ENCODE measurements at places on chromosomes 2 and 18.

DNA sequence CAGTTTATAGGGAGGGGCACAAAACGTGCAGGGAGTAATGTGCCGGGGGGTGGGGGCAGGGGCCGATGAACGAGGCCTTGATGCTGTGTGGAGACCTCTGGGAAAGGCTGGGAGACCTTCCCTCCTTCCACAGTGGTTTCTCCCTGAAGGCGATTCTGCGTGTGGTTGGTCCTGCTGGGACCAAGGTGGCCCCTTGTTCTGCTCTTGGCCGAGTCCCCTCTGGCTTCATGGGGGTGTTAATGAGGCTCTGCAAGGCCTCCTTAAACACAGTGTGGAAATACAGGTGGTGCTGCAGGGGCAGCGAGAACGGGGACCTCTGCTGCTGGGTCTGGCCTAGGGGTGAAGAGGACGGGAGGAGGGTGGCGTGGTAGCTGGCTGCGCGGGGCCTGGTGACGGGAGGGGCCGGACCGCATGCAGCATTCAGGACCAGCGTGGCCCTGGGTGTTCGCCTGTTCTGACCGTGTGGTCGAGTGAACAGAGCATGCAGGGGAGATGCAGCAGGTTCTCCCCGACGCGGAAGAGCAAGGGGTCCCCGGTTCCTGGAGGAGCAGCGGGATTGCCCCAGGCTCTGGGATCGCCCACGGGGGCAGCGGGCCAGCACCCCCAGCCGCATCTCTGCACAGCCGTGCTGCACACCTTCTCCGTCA is 42.1 kb upstream of the KCNG2 start:
- DNase-seq, result no peak

GRCh38 chr2:191222507-191222906 is 22.7 kb upstream of the MYO1B start:
- no peak for DNase-seq

GRCh38 chr2:57987835-57988573 is 58.6 kb upstream of the VRK2 start:
- no peak for DNase-seq

- DNase-seq, result no peak
Measured at GRCh38 chr2:111898703-111899514, 502 bp downstream of the MERTK start.

GRCh38 chr2:99961196-99961913 is 181.0 kb downstream of the AFF3 start:
- DNase-seq, result no peak

DNA sequence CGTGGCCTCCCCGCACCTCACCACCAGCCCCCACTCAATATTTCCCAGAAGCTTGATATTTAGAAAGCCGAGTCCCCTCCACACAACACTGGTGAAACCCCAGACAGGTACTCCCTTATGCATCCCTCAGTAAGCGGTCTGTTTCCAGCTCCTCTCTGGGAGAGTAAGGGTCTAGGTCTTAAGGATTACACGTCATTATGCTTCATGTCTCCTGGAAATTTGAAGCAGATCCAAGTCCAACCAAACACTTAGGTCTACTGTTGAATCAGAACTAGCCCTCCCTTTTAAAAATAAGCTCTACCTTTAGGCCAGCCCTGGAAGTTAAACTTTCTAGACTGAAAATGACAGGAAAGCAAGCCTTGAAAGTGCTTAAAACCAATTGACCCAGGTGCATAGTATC is 1.5 kb upstream of the OST4 start:
- DNase-seq, result no peak

GRCh38 chr18:69580107-69580506 is 179.4 kb downstream of the DOK6 start:
- no peak for DNase-seq

DNA sequence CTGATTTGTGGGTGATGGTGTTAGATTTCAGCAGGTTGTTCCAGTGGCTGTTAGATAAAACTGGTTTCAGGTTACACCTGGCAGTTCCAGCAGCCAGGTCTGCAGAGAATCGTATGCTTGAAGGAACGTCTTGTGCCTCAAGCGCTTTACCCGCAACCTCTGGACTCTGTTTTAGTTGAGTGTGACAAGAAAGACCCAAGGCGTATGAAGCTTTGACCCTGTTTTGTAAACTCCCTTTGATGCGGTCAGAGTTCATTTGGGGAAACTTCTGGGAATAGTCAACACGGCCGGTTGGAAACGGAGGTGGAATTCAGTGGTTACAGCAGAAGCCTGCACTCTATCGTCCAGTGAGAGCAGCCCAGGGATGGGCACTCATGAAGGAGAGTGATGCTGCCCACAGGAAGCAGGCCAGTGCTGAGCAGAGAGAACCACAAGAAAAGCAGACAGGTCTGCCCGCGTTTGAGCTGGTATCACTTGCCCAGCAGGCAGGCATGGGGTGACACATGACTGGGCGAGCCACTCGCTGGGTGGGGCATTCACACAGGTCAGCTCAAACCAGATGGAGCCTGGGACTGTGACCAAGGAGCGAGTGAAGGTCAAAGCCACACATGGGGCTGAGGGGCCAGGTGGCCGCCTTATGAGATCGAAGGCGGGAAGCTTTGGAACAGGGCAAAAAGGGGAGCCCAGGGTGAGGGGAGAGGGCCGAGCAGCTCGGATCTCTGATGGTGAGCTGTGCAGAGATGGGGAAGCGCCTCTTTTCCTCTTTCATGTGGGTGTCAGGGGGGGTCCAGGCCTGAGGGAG is 99.6 kb upstream of the MBOAT2 start:
- no peak for DNase-seq

DNA sequence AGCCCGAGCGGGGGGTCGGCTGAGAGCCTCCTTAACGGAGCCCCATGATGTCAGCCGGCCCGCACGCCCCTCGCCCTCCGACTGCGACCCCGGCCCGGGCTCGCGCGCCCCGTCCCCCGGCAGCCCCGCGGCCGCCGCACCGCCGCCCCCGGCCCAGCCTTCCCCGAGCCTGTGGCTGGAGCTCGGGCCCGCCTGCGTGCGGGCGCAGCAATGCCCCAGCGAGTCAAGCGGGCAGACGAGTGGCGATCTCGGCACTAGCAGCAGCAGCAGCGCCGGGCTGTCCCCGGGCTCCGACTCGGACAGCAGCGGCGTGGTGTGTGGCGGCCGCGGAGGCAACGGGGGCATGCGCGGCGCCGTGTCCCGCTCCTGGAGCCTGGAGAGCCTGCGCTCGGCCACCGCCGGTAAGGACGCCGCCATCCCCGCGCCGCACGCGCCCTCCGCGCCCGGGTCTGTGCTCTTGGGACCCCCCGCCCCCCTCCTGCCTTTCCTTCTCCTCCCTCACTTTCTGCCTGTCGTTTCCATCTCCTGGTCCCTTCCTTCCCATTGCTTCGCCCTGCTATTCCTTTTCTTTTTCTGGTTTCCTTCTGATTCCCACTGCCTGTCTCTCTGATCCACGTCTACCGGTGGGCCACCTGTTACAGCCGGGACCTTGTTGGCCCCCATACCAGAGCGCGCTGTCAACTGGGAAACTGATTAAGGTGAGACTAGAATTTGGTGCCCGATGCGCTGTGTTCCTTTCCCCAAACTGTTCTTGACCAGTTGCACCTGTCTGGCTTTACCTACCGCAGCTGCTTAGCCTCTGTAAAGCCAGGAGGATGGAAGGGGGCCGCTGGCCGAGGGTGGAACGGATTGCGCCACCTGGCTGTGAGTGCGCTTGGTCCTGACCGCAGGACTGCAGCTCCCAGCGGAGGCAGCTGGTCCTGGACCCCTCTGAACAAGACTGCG is 127.4 kb downstream of the ARHGEF4 start:
- DNase-seq, result no peak

DNA sequence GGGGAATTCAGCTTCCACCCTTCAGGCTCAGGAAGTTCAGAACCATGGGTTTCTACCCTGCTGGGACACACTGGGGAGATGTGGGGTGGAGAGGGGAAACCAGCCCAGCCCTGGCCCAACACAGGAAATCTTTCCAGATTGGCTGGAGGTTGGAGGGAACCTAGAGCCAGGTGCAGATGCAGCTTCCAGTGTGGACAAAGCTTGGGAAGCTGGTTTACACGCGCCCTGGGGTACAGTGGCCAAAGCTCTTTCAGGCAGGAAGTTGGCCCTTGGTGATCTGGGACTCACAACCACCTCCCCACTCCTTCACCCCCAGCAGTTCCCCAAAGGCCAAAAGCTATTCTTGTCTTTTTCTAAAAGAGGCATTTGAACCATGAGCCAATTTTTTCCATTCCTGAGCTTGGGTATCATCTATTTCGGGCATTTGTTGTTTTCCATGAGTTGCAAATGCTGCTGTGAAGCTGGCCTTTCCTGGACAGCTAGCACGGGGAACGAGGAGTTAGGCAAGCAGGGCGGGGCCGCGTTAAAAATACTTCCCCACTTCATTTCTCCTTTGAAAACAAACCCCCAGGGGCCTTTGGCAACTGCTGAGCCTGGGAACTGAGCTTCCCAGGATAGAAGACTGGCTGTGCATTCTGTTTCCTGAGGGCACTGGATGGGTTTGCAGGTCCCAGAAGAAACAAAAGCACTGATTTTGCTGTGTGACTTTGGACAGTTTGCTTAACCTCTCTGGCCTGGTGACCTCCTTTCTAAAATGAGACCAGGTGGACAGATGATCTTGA is 3.1 kb upstream of the ARID5A start:
- no peak for DNase-seq

GRCh38 chr2:174563530-174564282 is 33.9 kb downstream of the WIPF1 start:
- no peak for DNase-seq

DNA sequence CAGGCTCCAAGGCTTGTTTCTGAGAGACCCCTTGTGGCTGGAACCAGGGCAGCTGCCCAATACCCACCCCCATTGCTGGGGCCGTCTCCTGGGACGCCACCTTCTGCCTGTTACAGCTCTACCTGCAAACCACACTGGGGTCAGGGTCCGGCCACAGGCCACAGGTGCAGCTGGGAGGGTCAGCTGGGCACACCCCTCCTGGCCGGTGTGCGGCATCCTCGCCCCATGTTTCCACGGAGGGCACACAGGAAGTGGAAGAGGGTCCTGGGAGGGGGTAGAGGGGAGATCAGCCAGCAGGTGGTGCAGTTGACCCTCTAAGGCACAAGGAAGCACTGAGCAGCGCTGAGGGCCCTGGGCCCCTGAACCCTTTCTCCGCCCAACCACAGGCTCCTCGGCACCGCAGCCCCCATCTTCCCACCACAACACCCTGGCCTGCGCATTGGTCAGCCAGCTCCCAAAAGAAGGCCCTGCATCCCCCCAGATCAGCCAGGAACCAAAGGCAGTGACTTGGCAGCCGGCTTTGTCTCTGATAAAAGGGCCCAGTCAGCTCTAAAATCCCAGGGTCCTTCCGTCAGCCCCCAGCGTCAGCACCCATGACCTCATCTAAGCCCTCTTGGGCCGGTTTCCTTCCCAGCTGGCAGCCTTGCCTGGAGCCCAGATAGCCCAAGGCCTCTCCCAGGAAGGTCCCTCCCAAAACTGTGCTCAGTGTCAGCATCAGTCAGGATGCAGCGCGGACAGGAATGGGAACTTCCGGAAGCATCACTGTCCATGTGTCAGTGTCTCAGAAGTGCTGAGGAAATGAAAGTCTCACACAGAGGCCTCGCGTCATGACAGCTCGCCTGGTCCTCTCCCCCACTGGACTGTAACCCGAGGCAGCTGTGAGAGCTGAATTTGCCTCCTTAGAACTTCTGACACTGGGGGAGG is 1.7 kb downstream of the ERFE start:
- no peak for DNase-seq

- DNase-seq, result no peak
Measured at GRCh38 chr18:59918320-59918755, 18.5 kb downstream of the PMAIP1 start.

- DNase-seq, result no peak
Measured at GRCh38 chr2:233655043-233655442, 16.7 kb upstream of the UGT1A9 start.

- DNase-seq, result no peak
Measured at GRCh38 chr2:70523996-70524965, 29.3 kb downstream of the TGFA start.

GRCh38 chr2:204042401-204042800 is 105.8 kb downstream of the ICOS start:
- no peak for DNase-seq

GRCh38 chr2:33153008-33153407 is 206.3 kb downstream of the LTBP1 start:
- no peak for DNase-seq

DNA sequence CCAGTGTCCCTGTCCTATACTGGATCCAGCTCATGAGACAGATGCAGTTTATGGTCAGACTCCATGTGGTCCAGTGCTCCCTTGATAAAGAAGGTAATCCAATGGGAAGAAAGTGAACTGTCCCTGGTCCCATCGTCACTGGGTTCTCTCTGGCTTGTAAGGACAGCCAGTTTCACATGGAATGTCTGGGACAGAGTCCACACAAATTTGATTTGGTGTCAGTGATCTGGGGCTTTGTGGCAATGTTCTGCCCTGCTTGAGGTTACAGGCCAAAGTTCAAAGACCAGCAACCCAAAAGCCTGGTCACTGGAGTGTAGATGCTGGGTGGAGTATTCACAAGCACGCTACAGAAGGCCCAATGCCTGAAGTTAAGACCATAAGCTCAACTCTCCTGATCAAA is 22.2 kb upstream of the FHL2 start:
- no peak for DNase-seq

- DNase-seq, result no peak
Measured at GRCh38 chr2:80573950-80574349, 269.4 kb upstream of the LRRTM1 start.
